ENCODE measurements at places on chromosomes 5 and 9.

GRCh38 chr5:154408811-154409210 is 37.0 kb upstream of the SAP30L start:
- no peak for DNase-seq

DNA sequence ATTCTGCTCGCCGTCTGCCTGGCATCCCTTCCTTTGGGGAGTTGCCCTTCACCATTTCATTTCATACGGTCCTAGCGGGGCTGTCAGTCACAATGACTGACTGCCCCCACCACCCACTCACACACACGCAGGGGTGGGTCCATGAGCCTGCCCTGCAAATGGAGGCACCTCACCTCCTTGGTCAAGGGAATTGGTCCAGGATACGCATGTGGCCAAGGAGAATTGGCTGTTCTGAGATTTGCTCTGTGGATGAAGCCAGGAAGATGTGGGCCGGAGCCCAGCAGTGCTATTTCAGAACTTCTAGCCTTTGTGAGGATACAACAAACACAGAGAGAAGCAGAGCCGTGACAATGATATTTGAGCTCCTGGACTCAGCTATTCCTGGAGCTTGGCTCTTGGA is 17.0 kb downstream of the C1QTNF2 start:
- no peak for DNase-seq

- DNase-seq, result no peak
Measured at GRCh38 chr9:137013571-137013940, 14.5 kb downstream of the ABCA2 start.

- DNase-seq, result no peak
Measured at GRCh38 chr9:26756881-26757280, 135.7 kb downstream of the CAAP1 start.

DNA sequence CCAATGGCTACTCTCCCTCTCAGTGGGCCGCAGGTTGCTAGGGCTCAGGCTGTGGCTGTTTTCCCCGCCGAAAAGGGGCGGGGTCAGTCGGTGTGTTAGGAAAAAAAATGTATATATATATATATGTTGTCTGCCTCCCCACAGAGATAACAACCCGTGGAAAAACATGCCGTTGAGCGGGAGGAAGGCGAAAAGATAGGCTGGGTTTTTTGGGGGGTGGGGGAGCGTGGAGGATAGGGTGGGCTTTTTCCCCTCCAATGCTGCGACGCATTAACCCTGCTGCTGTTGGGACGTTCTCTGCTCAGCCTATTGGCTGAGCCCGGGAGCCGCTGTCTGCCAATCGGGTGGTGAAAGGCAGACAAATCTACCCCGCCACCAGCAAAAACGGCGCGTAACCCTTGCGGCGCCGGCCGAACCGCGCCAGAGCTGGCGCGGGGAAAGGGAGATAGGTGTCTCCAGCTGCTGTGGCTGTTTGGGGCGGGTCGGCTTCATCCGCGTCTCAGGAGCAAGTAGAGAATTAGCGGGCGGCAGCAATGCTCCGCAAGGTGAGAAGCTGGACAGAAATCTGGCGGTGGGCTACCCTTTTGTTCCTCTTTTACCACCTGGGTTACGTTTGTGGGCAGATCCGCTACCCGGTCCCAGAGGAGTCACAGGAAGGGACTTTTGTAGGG is at the start of gene PCDHGC4:
Gene PCDHGC4, plus strand, starts transcription at position 390 of the 671 bp plus-strand sequence. Its CDS starts 144 bp downstream, at position 534.
- peak; percentile 57 for DNase-seq

DNA sequence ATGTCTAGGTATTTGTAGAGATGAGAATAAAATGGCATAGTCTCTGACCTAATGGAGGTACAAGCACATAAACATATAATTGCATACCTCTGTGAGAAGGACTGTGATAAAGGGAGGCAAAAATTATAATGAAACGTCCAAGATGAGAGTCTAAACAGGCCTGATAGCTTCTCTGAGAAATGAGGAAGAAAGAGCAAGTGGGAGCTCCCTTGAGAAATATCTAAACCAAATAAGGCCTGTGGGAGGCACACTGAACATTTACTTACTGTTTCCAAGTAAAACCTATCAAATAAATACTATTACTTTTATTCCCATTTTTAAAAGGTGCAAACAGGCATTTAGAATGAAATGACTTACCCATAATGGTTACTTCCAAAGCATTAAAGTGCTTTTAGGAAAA is 125.6 kb upstream of the PAPPA start:
- DNase-seq, result no peak

DNA sequence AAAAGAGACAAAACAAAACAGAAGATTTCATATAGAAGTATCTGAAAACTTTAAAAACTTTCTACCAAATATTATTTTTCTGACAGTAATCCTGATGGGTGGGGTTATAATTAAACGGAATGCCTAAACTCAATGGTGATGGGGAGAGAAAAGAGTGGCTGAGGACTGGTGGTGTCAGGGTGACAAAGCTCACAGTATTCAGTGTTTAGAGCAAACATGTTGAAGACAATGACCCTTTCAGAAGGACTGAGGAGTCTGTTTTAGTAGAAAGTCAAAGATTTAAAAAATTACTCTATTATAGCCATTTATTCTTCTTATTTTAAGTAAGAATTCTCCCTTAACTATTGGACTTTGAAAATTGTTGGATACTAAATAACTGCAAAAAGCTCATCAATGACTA is 1144.0 kb downstream of the TAF11L14 start:
- DNase-seq, result no peak

DNA sequence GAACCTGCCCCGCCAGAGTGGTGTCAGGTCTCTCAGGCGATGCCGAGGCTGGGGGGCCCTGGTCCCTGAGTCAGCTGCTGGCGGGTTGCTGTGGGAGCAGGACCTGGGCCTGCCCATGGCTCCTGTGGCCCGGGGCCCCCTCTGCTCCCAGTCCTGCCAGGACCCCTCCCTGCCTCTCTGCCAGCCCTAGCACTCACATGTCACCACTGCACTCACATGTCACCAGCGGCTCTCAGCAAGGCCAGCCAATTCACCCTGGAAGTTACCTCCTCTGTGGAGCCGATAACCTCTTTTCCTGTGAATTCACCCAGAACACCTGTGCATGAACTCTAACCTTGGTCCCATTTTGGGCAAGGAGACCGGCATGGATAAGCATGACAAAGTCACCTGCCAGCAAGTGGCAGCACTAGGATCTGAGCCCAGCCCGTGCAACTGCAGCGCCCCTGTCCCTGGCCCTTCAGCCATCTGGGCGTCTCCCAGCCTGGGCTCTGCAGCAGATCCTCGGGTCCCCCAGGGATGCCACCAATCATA is 170.2 kb downstream of the GAPVD1 start:
- DNase-seq, result no peak

DNA sequence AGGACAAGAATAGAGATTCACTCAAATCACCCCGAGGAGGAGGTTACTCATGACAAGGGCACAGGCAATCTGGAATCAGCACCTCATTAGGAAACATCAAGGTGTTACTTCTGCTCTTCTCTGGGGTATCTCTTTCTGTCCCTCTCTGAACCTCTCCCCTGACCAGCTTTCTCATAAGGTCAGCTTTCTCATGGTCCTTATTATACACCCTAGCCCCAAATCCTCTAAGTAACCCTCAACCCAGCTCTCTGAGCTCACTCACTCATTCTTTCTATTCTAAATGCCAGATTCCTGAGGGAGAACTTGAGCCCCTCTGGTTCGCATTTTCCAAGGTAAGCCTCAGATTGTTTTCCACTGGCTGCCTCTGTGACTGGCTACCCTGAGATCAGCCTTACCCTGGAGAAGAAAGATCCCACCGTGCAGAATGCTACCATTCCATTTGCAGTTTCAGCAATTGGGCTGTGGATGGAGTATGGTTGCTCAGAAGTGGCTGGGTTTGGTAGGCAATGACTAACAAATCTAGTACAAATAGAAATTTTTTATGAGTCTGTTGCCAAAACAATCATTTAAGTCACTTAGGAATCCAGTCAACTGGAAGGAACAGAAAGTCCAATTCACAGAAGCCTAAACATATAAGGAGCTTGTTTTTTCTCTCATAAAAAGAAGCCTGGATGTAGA is 9.0 kb upstream of the TIMD4 start:
- no peak for DNase-seq

- DNase-seq, result no peak
Measured at GRCh38 chr5:160097991-160098390, 21.3 kb downstream of the PWWP2A start.

- peak; percentile 69 for DNase-seq
Measured at GRCh38 chr9:33778700-33779351, 16.5 kb upstream of the PRSS3 start.

DNA sequence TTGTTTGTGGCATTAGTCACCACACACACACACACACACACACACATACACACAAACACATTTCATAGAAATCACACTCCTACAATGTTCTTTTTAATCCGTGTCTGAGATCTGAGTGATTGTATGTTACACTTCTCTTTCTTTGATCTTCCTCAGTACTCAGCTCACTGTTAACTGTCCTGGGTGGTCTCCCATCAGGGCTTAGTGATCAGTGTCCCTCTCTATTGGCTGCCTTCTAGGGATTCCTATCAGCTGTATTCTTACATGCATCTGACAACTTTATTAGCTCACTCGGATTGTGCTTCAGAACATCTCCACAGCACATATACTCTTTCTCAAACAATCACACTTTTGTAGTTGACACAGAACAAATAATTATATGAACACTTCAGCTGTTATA is 170.2 kb upstream of the POU5F2 start:
- DNase-seq, result no peak

- DNase-seq, result no peak
Measured at GRCh38 chr9:127388856-127389238, 8.1 kb upstream of the SLC2A8 start.

GRCh38 chr9:125568621-125569020 is 138.4 kb downstream of the MAPKAP1 start:
- peak; percentile 25 for DNase-seq

- DNase-seq, result peak; percentile 32
Measured at GRCh38 chr5:59799668-59800346, 93.7 kb downstream of the PDE4D start.

- DNase-seq, result no peak
Measured at GRCh38 chr9:93324191-93324834, 127.2 kb upstream of the FAM120A start.

- no peak for DNase-seq
Measured at GRCh38 chr5:76204713-76205112, 121.5 kb downstream of the SV2C start.

DNA sequence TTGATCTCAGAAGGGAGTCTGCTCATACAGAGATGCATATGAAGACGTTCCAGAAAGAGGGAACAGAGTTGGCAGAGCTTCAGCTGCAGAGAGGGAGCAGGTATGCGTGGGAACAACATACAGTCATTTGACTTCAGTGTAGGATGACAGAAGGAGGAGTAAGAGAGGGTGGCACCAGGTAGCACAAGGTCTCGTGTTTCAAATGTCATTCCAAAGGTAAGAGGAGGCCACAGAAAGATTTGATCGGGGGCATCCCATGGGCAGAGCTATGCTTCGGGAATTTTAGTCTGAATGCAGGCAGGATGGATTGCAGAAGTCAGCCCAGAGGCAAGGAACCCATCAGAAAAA is 367.1 kb downstream of the CDK5RAP2 start:
- no peak for DNase-seq

GRCh38 chr5:1909346-1909985 is 26.7 kb upstream of the IRX4 start:
- DNase-seq, result no peak

Data from AG20443 (cell line).